Umbilical cord (tissue), 2 donors: ENCODE measurements at places on chromosomes 6 and 20. TPM values are rescaled to one million over a fixed set of nuclear protein-coding genes. Genes with fewer than 3 reads are reported as not detected.

DNA sequence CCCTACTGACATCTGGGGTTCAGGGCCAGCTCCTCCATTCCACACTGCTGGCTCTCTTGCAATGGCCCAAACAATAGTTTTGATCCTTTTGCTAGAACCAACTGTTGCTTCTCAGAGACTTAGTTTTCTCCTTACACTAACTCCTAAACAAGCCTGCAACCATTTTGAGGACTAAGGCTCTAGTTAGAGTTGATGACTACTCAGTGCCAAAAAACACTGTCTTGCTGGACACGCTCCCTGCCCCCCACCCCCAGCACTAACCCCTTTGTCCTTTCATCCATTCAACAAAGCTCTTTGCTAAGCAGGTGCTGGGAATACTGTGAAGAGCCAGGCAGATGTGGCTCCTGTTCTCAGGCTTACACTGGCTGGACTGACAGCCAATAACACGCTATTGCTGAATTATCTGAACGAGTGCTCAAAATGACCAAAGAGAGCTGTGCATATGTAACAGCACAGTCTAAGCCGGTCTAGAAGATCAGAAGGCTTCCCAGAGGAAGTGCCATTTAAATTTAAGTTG lies 17.6 kb downstream of the GCLC start:
- DNase-seq = no peak

DNA sequence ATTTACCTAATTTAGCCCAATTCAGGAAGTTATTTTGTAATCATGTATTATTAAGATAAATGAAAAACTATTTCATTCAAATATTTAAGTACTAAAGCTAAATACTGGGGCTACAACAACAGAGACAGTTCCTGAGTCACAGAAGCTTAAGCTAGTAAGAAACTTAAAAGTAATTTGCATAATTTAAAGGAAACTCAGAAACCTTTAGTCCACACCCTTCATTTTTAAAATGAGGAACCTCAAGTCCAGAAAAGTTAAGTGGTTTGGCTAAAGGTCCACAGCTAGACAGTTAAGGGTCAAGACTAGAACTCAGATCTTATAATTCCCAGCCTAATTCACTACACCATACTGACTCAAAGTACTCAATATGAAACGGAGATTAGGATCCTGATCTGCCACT lies 7.2 kb downstream of the LMBRD1 start:
- no peak for DNase-seq

DNA sequence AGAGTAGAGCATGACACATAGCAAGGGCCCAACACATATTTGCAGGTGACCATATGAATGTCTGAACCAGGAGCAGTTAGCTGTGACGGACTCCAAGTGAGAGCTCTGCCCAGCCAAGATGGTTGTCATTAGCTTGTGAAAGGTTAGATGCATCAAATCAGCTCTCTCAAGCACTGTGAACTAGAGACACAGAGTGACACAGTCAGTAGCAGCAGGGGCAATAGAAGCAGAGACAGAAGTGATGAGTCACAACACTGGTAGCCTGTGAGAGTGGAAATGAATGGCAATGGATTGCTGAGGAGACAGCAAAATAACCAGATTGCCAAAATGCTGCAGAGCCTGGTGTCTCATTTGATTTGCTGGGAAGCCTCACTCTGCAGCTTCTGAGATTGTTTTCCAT lies 558.9 kb downstream of the PKHD1 start:
- DNase-seq = no peak

DNA sequence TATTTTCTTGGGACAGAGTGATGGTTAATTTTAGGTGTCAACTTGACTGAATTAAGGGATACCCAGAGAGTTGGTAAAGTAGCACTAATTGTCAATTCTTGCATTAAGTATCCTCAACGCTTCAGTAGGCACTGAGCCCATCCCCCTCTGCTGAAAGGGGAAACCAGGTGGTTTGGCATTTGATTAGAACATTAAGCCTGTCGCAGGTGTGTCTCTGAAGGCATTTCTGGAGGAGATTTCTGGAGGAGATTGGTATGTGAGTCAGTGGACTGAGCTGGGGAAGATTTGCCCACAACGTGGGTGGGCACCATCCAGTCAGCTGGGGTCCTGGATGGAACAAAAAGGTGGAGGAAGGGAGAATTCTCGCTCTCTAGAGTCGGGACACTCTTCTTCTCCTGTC lies 119.8 kb downstream of the RFX6 start:
- no peak for DNase-seq

DNA sequence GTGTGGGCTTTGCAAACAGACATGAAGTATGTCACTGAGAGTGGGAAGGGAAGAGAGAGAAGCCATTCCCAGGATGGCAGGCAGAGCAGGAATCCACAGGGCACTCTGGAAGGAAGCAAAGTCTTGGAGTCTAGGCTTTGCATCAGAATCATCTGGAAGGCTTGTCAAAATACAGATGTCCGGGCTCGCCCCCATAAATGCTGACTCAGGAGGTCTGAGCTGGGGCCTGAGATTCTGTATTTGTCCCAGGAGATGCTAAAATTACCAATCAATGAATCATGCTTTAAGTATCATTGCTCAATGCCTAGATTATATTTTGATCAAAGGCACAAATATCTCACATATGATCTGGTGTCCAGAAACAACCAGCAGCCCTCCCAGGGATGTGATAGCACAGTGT lies 46.3 kb upstream of the PTPRT start:
- no peak for DNase-seq

GRCh38 chr20:49916146-49917002 lies 1.0 kb upstream of the SPATA2 start:
- no peak for DNase-seq

DNA sequence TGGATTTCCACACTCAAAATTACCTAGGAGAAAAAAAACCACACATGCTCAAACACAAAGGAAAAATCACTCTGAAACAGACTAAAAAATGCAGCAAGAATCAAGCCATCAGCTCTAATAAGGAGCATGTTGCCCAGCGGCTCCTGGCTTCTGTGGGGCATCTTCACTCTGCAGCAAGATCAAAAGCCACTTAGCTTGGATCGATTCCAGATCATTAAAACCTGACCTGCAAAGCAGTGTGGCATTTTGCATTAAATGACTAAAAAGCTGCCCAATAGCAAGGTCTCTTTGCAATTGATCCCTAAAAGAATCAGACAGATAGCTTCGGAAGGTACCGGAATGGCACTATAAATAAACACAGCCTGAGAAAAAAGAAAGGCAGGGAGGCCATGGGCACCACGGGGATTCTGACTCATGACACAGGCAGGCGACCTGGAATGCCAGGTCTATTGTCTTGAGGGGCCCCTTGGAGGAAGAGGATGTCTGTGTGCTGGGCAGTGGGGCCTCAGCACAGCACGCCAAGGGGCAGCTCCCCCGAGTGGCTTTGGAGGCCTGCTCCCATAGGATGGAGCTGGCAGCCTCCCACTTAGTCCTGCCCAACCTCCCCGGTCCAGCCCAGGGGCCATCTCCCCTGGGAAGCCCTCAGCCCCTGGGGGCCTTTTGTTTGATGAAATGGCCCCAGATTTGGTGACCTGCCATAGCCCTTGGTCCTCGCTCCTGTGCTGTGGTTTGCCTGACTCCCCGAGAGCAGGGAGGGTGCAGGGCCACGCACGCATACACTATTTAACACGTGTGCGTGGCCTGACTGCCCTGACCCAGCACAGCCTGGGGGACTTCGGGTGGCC lies 7.6 kb downstream of the LEMD2 start:
- no peak for DNase-seq

DNA sequence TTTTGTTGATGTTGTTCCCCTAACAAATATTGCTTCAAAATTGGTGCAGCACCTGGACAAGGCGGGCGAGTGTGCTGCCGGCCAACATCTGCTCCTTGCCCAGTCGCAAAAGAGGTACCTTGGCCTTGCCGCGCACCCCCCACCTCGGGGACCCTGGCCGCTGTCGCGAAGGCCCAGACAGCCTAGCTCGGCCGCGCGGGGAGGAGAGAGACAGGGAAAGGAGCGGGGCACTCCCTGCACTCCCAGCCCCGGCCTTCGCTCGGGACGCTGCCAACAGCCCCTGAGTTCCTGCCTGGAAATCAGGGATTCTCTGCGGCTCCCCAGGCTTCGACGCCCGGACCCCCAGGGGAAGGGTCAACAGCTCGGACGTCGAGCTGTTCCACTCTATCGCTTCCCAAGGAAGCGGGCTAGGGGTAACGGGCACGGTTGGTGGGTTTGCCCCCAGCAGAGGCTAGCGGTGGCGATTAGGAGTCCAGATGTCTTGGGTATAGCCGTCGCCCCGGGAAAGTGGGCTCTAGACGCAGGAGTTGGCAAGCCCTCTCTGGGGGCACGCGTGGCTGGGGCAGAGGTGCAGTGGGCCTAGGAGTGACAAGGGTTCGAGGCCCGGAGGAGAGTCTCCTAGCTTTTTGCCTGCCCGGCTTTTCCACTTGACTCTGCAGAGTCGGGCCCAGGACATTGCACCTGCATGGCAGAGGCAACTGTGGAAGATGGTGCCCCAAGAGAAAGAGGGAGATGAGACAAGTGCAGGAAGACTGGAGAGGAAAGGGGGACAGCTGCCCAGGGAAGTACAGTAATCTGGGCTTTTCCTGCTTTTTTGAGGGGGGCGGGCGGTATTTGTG lies 8.2 kb downstream of the POU3F2 start:
- no peak for DNase-seq

DNA sequence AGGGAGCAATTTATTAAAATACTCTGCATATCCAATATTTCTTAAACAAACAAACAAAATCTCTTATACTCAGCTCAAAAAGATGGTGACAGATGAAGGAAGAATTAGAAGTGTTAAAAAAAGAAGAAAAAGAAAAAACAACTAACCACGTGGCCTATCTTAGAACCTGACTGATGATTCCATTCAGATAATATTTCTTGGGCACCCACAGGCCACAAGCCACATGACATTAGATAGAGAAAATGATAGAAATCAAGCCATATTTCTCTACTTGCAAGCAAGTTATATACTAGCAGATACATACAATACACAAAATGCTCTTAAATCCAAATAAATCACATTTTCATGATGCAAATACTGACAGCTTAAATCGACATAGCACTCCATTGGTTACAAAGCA lies 14.5 kb upstream of the RAMACL start:
- DNase-seq = no peak

- peak; percentile 24 for DNase-seq
Measured at GRCh38 chr6:35299674-35300073, 2.1 kb downstream of the DEF6 start.

- DNase-seq = peak; percentile 20
Measured at GRCh38 chr6:125940247-125941041, 16.1 kb upstream of the HINT3 start.

- no peak for DNase-seq
Measured at GRCh38 chr20:24578567-24579415, 109.4 kb downstream of the SYNDIG1 start.

GRCh38 chr6:143680141-143680540 lies 2.4 kb downstream of the PHACTR2 start:
- DNase-seq = peak; percentile 63

- DNase-seq = peak; percentile 30
Measured at GRCh38 chr6:136180704-136181511, 69.2 kb downstream of the MTFR2 start.

DNA sequence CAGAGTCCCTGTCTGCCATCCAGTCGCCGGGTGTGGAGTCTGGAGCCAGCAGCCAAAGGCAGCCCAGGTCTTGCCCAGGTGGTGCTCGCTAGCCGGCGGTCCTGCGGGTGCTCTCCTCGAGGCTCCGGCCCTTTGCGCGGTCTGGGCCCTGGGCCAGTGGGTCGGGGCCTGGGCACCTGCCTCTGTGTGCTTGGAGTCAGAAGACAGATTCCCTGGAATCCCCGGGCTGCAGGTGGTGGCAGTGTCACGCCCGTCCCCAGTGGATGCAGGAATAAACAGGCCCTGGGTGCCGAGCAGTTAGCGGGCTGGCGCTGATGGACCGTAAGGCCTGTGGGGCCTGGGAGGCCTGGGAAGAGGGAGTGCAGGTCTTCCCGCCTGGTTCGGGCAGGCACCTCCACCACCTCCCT lies 5.3 kb downstream of the SS18L1 start:
- no peak for DNase-seq

DNA sequence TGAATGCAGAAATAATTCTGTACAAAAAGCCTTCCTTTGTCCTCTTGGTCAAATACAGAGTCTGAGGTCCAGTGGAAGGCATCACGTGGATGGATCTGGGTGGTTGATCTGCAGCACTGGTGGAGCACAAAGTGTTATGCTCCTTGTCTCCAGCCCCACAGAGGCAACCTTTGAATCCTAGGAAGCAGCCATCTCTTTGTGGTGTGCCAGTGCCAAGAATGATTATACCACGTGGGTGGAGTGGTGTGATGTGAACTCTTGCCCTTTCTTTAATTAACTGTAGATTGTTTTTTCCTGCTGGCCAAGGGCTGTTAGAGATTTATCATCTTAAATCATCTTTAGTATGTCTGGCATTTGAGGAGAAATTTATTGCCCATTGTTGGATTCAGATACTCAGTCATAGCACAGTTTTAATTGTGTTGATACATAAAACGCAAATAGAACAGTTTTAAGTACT lies 31.1 kb downstream of the NCOA7 start:
- DNase-seq = peak; percentile 36

GRCh38 chr6:148530976-148531375 lies 188.3 kb downstream of the SASH1 start:
- peak; percentile 51 for DNase-seq

GRCh38 chr20:38970302-38970701 lies 8.2 kb downstream of the DHX35 start:
- DNase-seq = no peak

- peak; percentile 18 for DNase-seq
Measured at GRCh38 chr6:131167773-131168172, 32.5 kb downstream of the AKAP7 start.

DNA sequence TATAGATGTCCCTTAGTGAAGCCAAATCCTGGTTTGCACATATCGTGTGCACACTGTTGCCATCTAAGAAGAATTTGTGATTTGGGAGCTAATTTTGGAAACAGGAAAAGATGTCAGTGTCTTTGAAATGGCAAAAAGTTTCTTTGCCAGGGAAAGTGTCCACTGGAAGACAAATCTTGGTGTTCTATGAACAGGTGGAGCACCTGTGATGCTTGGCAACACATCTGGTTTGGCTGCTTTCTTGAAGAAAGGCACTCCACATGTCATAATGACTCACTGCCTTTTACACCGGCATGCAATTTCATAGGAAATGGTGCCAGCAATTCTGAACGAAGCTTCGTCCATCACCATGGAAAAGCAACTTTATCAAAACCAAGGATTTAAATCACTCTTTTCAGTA lies 1040.0 kb upstream of the MAP3K7 start:
- peak; percentile 8 for DNase-seq

DNA sequence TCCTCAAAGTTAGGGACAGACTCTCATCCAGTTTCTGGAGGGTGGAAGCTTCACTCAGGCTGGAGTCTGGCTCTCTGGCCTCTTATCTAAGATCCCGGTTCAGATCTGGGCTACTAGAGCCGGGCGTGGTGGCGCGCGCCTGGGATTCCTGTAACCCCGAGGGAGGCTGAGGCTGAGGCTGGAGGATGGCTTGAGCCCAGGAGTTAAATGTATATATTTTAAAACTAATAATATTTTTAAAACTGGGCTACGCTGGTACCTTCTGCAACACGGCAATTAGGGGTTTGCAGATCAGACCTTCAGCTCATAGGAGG lies 710 bp upstream of the ZNF343 start:
- no peak for DNase-seq

HLA-G gene
- total RNA-seq = not detected

WFDC10B gene
- total RNA-seq = not detected

PPP1R16B gene
- 2.6 TPM for total RNA-seq

KIF25 gene
- total RNA-seq = not detected

SLC22A7 gene
- not detected for total RNA-seq

PDSS2 gene
- total RNA-seq = 6.3 TPM

FOXQ1 gene
- not detected for total RNA-seq

PBOV1 gene
- 2.2 TPM for total RNA-seq

C20orf202 gene
- 1.2 TPM for total RNA-seq

NANP gene
- 7.5 TPM for total RNA-seq

TNFRSF6B gene
- total RNA-seq = not detected

PPP1R14C gene
- 10.8 TPM for total RNA-seq

TEAD3 gene
- total RNA-seq = 12.0 TPM

DZANK1 gene
- 1.7 TPM for total RNA-seq

PAX1 gene
- 1.9 TPM for total RNA-seq
